H1 (cell line): ENCODE measurements at places on chromosomes 1 and 21. TPM values are rescaled to one million over a fixed set of nuclear protein-coding genes. Genes with fewer than 3 reads are reported as not detected.
A peak's percentile ranks its signal among the peaks of the same experiment; 100 is the strongest.

DNA sequence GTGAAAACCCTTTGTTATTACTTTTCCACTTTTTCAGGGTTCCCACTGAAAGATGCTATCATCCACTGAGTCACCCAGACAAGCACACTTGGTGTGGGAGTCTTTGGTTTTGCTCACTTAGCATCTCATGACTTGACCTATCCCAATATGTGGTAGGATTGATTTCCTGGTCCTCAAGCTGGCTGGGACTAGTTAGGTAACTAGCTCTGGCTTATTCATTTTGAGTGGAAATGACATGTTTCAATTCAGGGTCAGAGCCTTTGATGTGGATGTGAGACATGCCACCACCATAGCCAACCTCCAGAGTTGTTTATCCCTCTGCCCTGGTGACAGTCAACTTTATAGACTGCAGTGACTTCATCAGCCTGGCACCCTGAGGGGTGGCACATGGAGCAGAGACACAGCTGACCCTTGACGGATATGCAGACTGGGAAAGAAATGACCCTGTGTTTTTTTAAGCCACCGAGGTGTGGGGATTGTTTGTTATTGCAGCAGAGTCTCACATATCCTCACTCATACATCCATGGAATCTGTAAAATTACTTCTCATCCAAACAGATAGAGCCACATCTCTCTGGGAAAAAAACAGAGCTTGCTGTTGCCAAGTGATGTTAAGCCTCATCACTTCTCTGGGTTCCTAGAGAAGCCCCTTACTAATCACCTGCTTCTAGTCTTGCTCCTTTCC, 699.9 kb downstream of the MATN1 start:
- DNase-seq, result no peak
- H3K4me3 ChIP-seq, result no peak overlapping the region
- no peaks in the 10 kb centered on the region for H3K27me3 ChIP-seq
- no peaks in the 10 kb centered on the region; the same call in 1 of the 2 replicates for H3K4me1 ChIP-seq
- H3K27ac ChIP-seq, result no peak overlapping the region

GRCh38 chr21:45507888-45508508, 34.2 kb downstream of the SLC19A1 start:
- no peak overlapping the region for H3K4me3 ChIP-seq
- no peak for DNase-seq
- H3K27me3 ChIP-seq, result no peaks in the 10 kb centered on the region
- no peak overlapping the region for H3K27ac ChIP-seq
- H3K36me3 ChIP-seq, result peaks cover 8% of the 10 kb centered on the region
- H3K4me1 ChIP-seq, result no peaks in the 10 kb centered on the region

GRCh38 chr21:35475762-35476161, 426.7 kb upstream of the RUNX1 start:
- no peak overlapping the region for H3K4me3 ChIP-seq
- no peaks in the 10 kb centered on the region for H3K36me3 ChIP-seq
- H3K4me1 ChIP-seq, result peaks cover 7% of the 10 kb centered on the region
- no peak for DNase-seq
- no peak overlapping the region for H3K27ac ChIP-seq

- H3K36me3 ChIP-seq, result no peaks in the 10 kb centered on the region
- no peak for DNase-seq
These were observed 1597.8 kb downstream of the PLA2G4A start for GRCh38 chr1:188426561-188426960.

DNA sequence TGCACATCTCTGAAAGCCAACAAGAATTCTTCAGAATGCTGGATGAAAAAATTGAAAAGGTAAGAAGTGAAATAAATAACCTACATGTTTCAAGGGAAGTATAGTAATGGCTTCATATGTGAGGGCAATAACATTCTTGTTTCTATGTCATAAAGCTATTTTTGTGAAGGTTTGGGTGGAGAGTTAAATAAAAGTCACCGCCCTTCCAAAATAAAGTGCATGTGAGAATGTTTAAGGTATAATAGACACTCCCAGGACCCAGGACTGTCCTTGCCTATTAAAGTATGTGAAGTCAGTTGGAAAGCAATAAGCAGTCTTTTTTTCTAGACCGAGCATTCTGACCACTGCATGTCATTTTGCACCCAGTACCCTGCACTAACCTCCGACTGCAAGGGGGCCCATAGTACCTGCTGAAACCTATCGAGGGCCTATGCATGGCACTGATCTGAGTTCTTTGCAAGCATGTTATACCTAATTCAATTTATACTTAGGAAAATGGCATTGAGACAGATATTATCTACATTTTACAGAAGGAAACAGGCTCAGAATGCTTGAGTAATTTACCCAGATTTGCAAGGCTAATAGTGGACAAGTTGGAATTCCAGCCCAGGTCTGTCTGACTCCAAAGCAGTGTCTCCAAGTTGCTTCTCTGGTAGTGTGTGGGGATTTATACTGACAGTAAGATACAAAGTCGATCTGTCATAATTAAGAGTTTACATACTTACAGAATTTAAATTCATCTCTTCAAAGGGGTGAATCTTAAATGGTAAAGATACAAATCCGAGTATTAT, 156.1 kb downstream of the EDEM3 start:
- no peaks in the 10 kb centered on the region for H3K4me1 ChIP-seq
- DNase-seq, result no peak
- H3K27me3 ChIP-seq, result no peaks in the 10 kb centered on the region
- H3K4me3 ChIP-seq, result no peak overlapping the region
- no peaks in the 10 kb centered on the region; the same call in 1 of the 2 replicates for H3K36me3 ChIP-seq

DNA sequence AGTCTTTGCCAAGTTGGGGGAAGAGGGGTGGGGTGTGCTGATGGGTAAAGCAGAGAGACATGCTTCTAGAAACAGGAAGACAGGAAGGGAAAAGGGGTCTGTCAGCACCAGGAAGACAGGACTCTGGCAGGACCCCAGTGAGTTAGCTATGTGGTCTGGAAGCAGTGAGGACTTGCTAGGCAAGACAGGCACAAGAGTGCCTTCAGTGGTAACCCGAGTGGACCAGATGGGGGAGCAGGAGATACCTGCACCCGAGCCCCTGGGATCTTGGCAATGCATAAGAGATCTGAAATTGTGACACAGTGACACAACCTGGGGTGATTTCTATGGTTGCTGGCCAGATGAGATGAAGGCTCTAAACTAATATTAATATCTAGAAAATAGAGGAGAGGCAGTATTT, 7.0 kb downstream of the TLR5 start:
- DNase-seq, result peak; percentile 52
- H3K36me3 ChIP-seq, result no peaks in the 10 kb centered on the region
- peaks cover 13% of the 10 kb centered on the region for H3K4me1 ChIP-seq
- H3K27me3 ChIP-seq, result peaks cover 2% of the 10 kb centered on the region
- no peak overlapping the region for H3K4me3 ChIP-seq

DNA sequence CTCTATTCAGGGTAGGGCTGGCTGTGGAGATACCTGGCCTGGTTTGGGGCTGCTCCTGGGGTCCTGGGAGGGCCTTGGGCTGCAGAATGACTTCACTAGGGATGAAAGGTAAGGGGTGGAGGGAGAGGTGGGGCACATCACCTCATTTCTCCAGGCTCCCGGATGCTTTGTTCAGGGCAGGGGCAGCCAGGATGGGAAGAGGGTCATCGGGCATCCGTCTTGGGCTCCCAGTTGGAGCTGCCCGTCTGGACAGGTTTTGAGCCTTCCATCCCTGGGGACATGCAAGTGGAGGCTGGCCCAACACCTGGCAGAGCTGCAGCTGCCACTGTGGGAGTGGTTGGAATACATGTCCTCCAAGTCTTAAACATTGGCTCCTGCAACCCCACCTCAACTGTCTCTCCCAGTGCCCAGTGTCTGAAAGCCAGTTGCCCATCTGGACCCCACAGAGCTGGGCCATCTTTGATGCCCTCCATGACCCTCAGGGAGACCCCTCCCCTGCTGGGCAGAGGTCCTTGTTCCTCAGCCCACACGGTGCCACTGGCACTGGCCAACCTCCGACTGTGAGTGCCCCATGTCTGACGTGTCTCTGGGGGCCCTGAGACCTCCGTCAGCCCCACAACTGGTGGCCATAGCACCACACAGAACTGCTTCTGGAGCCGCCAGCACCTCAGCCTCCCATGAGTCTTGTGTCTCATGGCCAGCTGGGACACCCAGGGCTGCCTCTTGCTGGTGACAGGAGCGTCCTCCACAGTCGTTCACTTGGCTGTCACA, 52.8 kb downstream of the TRIM11 start:
- no peaks in the 10 kb centered on the region for H3K4me1 ChIP-seq
- no peaks in the 10 kb centered on the region for H3K36me3 ChIP-seq
- H3K27me3 ChIP-seq, result no peaks in the 10 kb centered on the region
- no peak overlapping the region for H3K4me3 ChIP-seq
- no peak overlapping the region for H3K27ac ChIP-seq

GRCh38 chr1:185966471-185966870, 232.3 kb downstream of the HMCN1 start:
- no peaks in the 10 kb centered on the region for H3K4me1 ChIP-seq
- no peaks in the 10 kb centered on the region for H3K36me3 ChIP-seq
- H3K27ac ChIP-seq, result no peak overlapping the region
- H3K27me3 ChIP-seq, result no peaks in the 10 kb centered on the region
- no peak for DNase-seq
- no peak overlapping the region for H3K4me3 ChIP-seq

- no peaks in the 10 kb centered on the region for H3K4me1 ChIP-seq
- H3K36me3 ChIP-seq, result no peaks in the 10 kb centered on the region
- H3K27me3 ChIP-seq, result no peaks in the 10 kb centered on the region
- DNase-seq, result no peak
- H3K27ac ChIP-seq, result no peak overlapping the region
These were observed 3.3 kb downstream of the B3GALT2 start for GRCh38 chr1:193183019-193183627.

- no peak for DNase-seq
- no peaks in the 10 kb centered on the region for H3K36me3 ChIP-seq
- no peak overlapping the region for H3K27ac ChIP-seq
- H3K4me3 ChIP-seq, result no peak overlapping the region
- no peaks in the 10 kb centered on the region for H3K27me3 ChIP-seq
These were observed 382.0 kb upstream of the PROX1 start for GRCh38 chr1:213605732-213606131.

DNA sequence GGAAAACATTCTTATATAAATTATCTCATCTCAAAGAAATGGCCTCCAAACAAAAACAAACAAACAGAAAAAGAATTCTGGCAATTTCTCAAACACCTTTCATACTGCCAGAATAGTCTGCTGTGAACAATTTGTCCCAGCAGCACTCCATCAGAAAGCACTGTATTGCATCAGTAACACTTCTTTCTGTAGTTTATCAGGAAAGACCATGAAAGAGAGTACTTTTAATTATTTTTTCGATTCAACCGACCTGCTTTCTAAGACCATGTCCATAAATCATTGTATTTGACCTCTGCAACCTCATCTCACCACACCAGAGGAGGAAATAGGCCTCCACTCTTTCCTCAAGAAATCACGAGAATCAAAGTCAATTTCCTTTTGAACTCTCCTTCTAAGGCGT, 1579.9 kb downstream of the MRPL39 start:
- H3K36me3 ChIP-seq, result no peaks in the 10 kb centered on the region
- H3K27ac ChIP-seq, result no peak overlapping the region
- DNase-seq, result no peak

GRCh38 chr1:200512191-200512590, 102.4 kb upstream of the ZNF281 start:
- no peak overlapping the region for H3K4me3 ChIP-seq
- no peak for DNase-seq
- no peaks in the 10 kb centered on the region for H3K4me1 ChIP-seq
- H3K36me3 ChIP-seq, result no peaks in the 10 kb centered on the region
- no peaks in the 10 kb centered on the region for H3K27me3 ChIP-seq

DNA sequence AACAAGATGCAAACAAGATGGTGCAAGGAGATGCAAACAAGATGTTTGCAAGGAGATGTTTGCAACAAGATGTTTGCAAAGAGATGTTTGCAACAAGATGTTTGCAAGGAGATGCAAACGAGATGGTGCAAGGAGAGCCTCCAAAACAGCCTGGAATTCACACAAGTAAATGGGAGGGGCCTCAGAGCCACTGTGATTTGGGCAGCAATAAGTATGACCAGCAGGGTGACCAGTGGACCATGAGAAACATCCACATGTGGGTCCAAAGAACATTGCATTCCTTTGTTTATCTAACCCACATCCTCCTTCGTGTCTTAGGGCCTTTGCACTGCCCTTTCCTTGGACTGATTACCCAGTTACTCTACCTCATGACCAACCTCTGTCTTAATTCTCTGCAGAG, 162.9 kb downstream of the PLPP3 start:
- DNase-seq, result no peak
- H3K36me3 ChIP-seq, result no peaks in the 10 kb centered on the region
- no peaks in the 10 kb centered on the region for H3K27me3 ChIP-seq
- H3K4me3 ChIP-seq, result no peak overlapping the region
- no peak overlapping the region for H3K27ac ChIP-seq
- no peaks in the 10 kb centered on the region for H3K4me1 ChIP-seq

GRCh38 chr1:42153624-42154023, 414 bp downstream of the GUCA2B start:
- H3K4me3 ChIP-seq, result no peak overlapping the region
- no peaks in the 10 kb centered on the region for H3K36me3 ChIP-seq
- no peak for DNase-seq
- H3K4me1 ChIP-seq, result no peaks in the 10 kb centered on the region

- no peak overlapping the region for H3K4me3 ChIP-seq
- no peaks in the 10 kb centered on the region for H3K36me3 ChIP-seq
- no peaks in the 10 kb centered on the region for H3K27me3 ChIP-seq
- no peak overlapping the region for H3K27ac ChIP-seq
- DNase-seq, result no peak
- H3K4me1 ChIP-seq, result no peaks in the 10 kb centered on the region
These were observed 121.5 kb downstream of the OLFML2B start for GRCh38 chr1:161902182-161902581.

GRCh38 chr1:71311376-71311775, 230.5 kb upstream of the ZRANB2 start:
- no peak overlapping the region for H3K27ac ChIP-seq
- H3K27me3 ChIP-seq, result no peaks in the 10 kb centered on the region
- DNase-seq, result no peak
- no peak overlapping the region for H3K4me3 ChIP-seq
- H3K4me1 ChIP-seq, result no peaks in the 10 kb centered on the region

GRCh38 chr1:153962088-153963029, 978 bp downstream of the SLC39A1 start:
- peaks cover 15% of the 10 kb centered on the region for H3K4me1 ChIP-seq
- H3K4me3 ChIP-seq, result peak overlapping the region; percentile 89
- no peak for DNase-seq
- H3K36me3 ChIP-seq, result peaks cover 19% of the 10 kb centered on the region
- peak overlapping the region; percentile 78 for H3K27ac ChIP-seq

GRCh38 chr1:212313616-212314015, 28.4 kb downstream of the PPP2R5A start:
- no peaks in the 10 kb centered on the region for H3K27me3 ChIP-seq
- H3K4me1 ChIP-seq, result peaks cover 14% of the 10 kb centered on the region
- H3K4me3 ChIP-seq, result no peak overlapping the region

- H3K27ac ChIP-seq, result no peak overlapping the region
- no peaks in the 10 kb centered on the region for H3K27me3 ChIP-seq
- DNase-seq, result no peak
- H3K4me1 ChIP-seq, result peaks cover 7% of the 10 kb centered on the region
- H3K36me3 ChIP-seq, result no peaks in the 10 kb centered on the region
- no peak overlapping the region for H3K4me3 ChIP-seq
These were observed 120.3 kb downstream of the PROX1 start for GRCh38 chr1:214108097-214108446.

- H3K4me1 ChIP-seq, result no peaks in the 10 kb centered on the region
- no peaks in the 10 kb centered on the region for H3K27me3 ChIP-seq
- no peak overlapping the region for H3K4me3 ChIP-seq
- DNase-seq, result no peak
These were observed 95.9 kb downstream of the SPSB1 start for GRCh38 chr1:9388335-9389180.

Gene NHLH1
- total RNA-seq, result 0.39 and 0.48 TPM in 2 replicates

Gene KIF21B
- 26.5 and 27.2 TPM in 2 replicates for total RNA-seq

Gene GFI1
- total RNA-seq, result 0.17 and 0.19 TPM in 2 replicates

Gene SEMA6C
- total RNA-seq, result 15.7 and 17.5 TPM in 2 replicates

Gene CRYBG2
- total RNA-seq, result 17.0 and 22.2 TPM in 2 replicates

Gene TMEM200B
- 11.0 and 11.3 TPM in 2 replicates for total RNA-seq

Gene CFH
- not detected in 2 replicates for total RNA-seq

Gene DNASE2B
- total RNA-seq, result not detected in 2 replicates

Gene MRPL20
- total RNA-seq, result 126 and 130 TPM in 2 replicates

Gene ITLN2
- total RNA-seq, result 4.7 and 5.6 TPM in 2 replicates

Gene SDCCAG8
- total RNA-seq, result 13.5 and 15.6 TPM in 2 replicates
